ENCODE measurements at places on chromosomes 1 and 21.

DNA sequence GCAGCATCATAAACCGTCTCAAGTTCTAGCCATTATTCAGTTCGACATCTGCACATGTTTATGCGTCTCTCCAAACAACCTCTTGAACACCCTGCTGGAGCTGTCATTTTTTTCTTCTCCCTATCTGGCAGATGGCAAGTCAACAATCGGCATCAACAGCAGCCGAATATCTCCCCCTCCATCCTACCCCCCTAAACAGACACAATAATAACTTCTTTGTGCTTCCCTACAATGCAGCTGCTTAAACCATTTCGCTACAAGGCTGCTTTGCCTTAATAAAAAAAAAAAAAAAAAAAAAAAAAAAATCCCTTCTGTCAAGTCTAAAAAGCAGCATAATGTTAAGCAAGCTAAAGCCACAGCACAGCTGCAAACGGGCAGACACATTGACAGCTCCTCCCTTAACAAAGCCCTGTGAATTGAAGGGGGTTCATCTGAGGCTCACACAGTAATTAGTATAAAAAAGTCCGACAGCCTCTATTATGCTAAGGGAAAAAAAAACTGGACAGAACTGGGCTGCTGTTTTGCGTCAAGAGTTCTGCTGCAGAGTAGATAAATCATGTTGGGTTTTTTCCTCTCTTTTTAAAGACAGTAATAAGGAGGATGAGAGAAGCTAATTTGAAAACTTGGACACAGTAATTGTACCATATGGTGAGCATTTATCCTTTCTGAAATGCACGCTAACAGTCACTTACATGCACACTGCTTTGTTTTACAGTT, 136.4 kb downstream of the AKT3 start:
- peak; percentile 92 for DNase-seq

- DNase-seq: peak; percentile 64
Observed at GRCh38 chr1:107140703-107141490, at the start of gene NTNG1. TSS of gene NTNG1 (plus strand) at chr1:107141039.

- DNase-seq: peak; percentile 73
Observed at GRCh38 chr1:205191622-205192021, 19.9 kb downstream of the DSTYK start.

- DNase-seq: peak; percentile 85
Observed at GRCh38 chr1:8602471-8603219, 214.8 kb downstream of the RERE start.

GRCh38 chr1:112307930-112308591, 88.0 kb upstream of the CTTNBP2NL start:
- no peak for DNase-seq

DNA sequence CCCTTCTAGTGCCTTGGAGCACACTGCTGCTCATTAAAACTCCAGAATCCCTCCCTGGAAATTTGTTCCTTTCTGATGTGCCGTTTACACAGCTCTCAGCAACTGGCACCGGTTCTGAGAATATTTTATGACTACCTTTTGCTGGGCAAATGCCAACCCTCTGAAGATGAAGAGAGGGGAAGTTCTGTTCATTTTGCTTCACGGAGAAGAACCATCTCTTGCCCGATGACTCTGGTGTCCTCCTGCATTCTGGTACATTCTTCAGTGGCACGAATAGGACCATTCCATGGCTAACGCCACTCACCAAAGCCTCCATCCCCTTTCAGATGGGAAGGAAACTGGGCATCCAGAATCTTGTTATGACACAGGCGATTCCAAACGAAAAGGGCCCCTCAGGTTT, 96.2 kb upstream of the SIM2 start:
- no peak for DNase-seq

DNA sequence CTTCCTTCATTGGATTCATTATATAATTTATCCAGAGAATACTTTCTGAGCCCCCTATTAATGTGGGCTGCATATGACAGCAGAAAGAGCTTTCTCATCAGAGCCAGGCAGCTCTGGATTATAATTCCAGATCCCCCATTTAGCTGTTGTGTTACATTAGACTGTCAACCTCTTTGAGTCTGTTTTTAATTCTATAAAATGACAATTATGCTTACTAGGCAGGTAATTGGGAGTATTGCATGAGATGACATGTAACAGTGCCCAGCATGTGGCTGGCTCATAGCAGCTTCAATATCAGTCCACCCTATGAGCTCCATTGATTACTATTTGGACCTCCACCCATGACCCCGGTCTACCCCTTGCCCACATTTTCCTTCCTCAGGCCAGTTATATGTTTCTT, 49.6 kb downstream of the ABCA4 start:
- no peak for DNase-seq
